ENCODE measurements at places on chromosomes 12 and 14.

DNA sequence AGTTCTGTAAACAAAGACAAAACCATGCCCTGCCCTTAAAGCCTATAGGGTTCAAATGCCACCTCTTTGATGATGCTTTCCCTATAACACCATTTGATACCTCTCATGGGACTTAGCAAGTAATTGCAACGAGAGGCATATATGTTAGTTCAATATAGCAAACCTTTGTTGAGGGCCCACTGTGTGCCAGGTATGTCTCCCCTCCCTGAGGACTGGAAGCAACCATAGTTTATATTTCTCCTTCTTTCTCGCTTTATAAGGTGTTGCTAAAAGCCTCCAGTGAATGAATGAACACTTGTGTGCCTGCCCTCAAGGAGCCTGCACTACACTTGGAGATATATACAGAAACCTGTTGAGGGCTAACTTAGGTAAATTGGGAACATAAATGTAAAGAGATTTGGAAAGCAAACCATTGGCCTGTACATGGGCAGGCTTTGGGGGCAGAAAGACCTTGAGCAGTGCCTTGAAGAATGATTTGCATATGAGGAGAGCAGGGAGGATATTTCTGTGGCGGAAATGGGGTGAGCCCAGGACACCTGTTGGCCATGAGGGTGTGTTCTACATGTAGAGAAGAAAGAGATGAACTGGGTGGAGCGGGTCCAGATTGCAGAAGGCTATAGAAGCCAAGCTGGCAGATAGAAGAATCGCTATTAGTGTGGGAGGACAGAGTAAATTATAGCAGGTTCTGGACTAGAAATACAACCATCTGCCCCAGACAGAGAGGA is 1.8 kb upstream of the CKAP4 start:
- DNase-seq = no peak

GRCh38 chr12:65511134-65511834 is 232.8 kb downstream of the MSRB3 start:
- DNase-seq = no peak

DNA sequence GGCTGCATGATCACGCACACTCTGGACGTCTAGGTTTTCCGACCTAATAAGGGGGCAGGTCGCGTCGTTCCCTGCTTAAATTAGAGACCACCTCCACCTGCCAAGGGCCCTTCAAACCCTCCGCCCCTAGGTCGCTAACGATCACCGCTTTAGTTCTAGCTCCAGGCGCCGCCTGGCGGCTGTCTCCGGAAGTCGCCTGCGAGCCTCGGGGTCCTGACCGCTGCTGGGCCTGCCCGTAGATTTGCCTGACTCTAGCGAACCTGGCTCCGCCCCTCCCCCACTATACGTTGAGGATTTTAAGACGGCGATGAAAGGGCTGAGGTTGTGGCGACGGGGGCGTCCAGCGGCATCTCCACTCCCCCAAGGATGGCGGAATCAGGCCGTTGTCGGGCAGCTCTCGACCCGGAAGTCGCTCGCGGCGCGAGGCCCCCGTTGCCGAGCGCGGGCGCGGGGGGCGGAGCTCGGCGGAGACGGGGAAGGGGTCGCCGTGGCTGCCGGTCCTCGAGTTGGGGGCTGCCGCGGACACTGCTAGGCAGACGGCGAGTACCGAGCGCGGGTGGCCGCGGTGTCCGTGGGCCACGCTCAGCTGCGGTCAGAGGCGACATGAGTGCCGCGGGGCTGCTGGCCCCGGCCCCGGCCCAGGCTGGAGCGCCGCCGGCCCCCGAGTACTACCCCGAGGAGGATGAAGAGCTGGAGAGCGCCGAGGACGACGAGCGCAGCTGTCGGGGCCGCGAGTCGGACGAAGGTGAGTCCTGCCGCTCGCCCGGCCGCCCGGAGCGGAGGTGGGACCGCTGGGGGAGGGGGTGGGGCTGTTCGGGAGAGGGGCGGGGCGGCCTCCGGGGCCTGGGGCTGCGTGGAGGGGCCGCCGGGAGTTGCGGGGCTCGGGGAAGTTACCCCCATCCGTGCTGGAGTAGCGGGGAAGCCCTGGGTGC is at the start of gene SUDS3:
Gene SUDS3 (plus strand): TSS at position 467 of the 932 bp plus-strand sequence. CDS start 137 bp downstream, at position 604.
- DNase-seq = peak; percentile 95

GRCh38 chr14:100606687-100607610 is 19.7 kb upstream of the BEGAIN start:
- no peak for DNase-seq

All from hematopoietic multipotent progenitor cell treated with erythropoietin and hydrocortisone succinate and interleukin-3 and kit ligand, for 17 days (in vitro differentiated cells).